ENCODE measurements at places on chromosomes 1 and 21. TPM values are rescaled to one million over a fixed set of nuclear protein-coding genes. Genes with fewer than 3 reads are reported as not detected.

- DNase-seq, result no peak
These were observed 22.8 kb downstream of the C2CD2 start for GRCh38 chr21:41931041-41931451.

DNA sequence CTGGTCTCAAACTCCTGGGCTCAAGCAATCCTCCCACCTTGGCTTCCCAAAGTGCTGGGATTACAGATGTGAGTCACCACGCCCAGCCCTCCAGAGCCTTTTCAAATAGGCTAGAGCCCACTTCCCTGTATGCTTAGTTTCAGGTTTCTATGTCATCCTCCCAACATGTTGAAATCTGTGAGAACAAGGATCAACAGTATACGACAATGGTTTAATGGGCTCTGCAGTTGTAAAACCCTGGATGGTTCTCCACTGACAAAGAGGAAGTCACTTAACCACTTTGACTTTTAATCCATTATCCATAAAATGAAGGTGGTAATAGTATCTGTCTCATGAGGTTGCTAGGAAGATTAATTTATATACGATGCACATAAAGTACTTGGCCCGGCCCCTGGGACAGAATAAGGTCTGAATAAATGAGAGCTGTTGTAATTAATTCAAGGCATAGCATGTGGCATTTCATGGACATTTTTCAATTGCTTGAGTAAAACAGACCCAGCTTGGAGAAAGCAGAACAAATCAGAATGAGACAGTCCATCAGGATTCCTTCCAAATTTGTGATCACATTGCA is 113.9 kb upstream of the ZNF648 start:
- no peak for DNase-seq

GRCh38 chr1:43177691-43178090 is 5.6 kb downstream of the CFAP57 start:
- DNase-seq, result no peak

- DNase-seq, result no peak
These were observed 12.2 kb downstream of the MSTO1 start for GRCh38 chr1:155622191-155622590.

DNA sequence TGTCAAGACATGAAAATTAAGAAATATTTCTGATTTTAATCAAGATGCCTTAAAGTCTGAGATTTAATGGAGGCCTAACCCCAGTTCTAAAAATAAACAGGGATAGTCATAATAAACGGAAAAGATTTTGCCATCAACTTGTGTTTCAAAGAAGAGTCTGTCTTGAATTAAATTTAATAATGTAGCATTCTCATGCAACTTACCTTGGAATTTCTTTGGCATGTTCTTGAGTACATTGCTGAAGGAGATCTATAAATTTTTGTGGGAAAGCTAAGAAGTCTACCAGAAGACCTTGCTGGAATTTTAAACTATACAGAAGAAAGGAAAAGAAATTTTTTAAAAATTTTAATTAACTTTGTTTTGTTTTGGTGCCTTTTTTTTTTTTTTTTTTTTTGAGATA is 10.6 kb downstream of the SASS6 start:
- no peak for DNase-seq

GRCh38 chr21:44425307-44425894 is 29.9 kb upstream of the LRRC3 start:
- peak; percentile 33 for DNase-seq

GRCh38 chr1:243587823-243588560 is 262.1 kb downstream of the AKT3 start:
- DNase-seq, result no peak

DNA sequence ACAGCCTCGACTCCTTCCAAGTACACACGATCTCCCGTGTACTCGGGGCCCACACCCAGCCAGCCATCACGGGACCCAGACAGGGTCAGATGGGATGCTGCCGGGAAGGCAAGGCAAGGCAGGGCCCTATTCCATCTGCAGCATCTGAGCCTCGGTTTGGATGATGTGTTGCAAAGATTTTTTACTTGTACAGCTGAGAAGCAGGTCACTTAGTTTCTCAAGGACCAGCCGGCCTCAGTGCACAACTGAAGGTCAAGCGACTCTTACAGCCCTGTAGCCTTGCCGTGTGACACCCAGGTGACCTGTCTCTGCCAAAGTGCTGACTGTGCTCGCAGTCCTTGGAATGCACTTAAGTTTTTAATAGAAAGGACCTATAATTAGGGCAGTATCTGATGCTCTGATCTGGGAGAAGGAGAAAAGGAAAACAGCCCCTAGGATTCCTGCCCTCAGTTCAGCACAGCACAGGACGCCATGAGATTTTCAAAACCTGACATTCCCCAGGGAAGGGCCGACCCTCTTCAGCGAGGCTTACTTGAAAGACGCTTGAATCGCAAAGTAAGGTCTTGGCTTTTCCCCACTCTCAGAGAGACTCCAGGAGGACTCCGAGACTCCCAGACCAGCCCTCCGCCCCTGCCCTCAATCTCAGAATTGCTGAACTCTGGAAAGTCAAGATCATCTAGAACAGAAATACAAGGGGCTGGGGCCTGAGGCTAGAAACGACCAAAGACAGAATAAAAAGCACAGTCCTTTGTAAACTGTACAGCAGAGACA is 1.3 kb downstream of the GPR157 start:
- DNase-seq, result no peak

GRCh38 chr21:22791376-22791775 is 1793.2 kb downstream of the NCAM2 start:
- DNase-seq, result no peak

DNA sequence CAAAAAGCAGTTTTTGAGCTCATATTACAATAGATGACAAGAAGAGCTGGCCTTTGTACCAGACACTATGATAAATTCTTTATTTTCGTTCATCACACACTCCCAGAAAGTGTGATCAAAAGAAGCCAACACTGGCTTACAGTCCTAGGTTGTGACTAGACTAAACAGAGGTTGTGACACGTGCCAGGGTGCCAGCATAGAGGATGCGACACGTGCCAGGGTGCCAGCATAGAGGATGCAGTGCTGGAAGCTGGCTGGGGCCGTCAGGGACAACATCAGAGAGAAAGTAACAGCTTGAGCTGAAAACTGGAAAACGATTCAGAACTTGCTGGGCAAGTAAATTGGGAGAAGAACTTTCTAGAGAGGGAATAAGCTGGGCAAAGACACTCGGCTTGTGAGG is 2.2 kb downstream of the MTARC1 start:
- no peak for DNase-seq

- no peak for DNase-seq
These were observed 13.3 kb upstream of the CD101 start for GRCh38 chr1:116988248-116988647.

GRCh38 chr21:45246386-45247320 is 41.0 kb downstream of the POFUT2 start:
- no peak for DNase-seq

- DNase-seq, result no peak
These were observed 53.1 kb upstream of the PPP2R5A start for GRCh38 chr1:212232090-212232489.

GRCh38 chr1:231240531-231240882 is 505 bp upstream of the GNPAT start:
- DNase-seq, result no peak

DNA sequence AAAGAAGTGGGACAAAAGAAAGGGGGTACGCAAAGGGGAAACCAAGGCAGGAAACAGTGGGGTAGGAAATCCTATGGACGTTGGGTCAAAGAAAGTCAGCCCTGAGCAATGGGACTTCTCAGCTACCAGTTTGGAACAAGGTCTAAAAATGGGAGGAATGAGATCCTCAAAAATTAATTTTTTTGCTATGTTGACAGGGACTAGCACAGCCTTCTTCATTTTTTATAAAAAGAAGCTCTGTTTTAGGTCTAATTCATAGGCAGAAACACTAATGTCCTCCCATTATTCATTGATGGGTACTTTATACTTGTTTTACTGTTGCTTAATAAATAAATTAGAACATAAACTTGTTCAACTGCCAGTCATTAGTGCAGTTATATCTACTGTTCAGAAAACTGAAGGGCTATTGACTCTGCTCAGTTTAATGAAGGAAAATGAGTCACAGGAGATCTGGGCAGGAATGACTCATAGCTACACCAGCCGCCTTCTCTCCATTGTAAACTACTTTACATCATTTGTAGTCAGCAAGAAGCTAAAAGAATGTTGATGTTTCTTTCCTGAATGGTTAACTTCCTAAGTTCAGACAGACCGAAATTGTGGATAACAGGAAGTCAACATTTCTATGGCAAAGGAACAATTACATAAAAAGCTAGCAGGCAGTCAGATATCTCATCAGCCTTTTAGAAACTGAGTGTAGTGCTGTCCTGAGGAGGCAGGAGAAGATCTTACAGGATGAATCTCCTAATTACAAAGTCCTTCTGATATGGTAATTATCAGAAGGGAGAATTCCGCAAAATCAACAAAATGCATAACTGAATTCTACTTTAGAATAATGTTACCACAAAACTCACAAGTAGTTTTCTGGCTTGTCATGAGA is 356.4 kb upstream of the PKN2 start:
- no peak for DNase-seq

DNA sequence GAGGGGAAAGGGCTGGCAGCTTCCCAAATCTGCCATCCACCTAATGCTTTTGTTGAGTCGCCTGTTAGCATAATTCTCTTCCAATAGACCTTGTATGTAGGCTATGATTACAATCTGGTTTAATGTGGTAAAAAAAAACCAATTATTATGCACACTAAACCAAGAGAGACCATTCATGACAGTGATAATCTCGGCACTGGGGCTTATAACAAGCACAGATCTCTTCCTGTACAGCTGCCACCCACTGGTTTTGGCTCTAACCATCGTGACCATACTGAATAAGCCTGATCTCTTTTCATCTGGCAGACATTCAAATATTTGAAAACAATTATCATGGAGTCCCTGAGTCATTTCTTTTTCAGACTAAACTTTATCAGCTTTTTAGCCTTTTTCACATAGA is 12.0 kb upstream of the SYT14 start:
- DNase-seq, result no peak

GRCh38 chr1:110490791-110491451 is 28.1 kb downstream of the KCNA10 start:
- peak; percentile 69 for DNase-seq

GRCh38 chr1:58442114-58442513 is 104.4 kb downstream of the OMA1 start:
- DNase-seq, result no peak

DNA sequence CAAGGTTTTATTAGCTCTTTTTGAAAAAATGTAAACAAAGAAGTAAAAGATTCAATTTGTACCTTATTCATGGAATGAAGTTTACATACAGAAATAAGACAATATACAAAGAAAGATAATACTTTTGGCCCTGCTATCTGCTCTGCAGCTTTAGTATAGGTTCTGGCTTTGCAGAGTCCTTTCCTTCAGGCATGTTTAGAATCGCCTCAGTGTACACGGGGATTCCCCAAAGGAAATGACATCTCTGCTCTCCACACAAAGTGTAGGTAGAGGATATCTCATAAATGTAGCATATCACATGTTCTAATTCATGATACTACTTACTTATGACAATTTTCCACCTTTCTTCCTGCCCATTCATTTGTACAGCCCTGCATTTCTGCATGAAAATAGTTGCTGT is 222.6 kb upstream of the DPYD start:
- no peak for DNase-seq

DNA sequence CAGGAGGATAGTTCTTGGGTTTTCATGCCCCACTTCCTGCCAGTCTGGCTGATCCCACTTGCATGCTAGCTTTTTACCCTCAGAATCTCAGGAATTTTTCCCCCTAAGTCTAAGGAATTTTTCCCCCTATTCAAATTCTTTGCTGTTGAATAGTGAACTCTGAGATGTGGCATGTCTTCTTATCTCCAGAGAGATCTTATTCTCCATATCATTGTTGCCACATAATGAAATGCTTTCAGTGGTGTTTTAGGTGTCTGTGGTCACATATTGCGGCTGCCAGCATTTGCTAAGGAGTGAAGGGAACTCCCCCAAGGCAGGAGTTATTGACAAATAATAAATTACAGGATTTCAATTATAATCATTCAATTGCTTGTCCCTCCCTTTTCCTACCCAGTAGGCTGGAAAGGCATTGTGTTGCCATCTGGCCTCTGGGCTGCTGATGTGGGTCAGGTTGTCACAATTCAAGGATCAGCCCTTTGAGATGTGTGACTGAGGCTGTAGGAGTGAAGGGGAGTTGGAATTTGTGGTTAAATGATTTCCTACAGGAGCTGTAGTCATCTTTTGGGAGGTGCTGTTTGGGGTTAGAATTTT is 3.9 kb upstream of the FLG start:
- DNase-seq, result no peak

GRCh38 chr1:22796642-22797041 is 86.0 kb downstream of the EPHB2 start:
- DNase-seq, result no peak

GRCh38 chr21:44498280-44499210 is 41.5 kb downstream of the KRTAP10-1 start:
- no peak for DNase-seq

GRCh38 chr1:14233510-14233909 is 365.0 kb upstream of the KAZN start:
- DNase-seq, result no peak

- no peak for DNase-seq
These were observed 5.7 kb upstream of the FASLG start for GRCh38 chr1:172653015-172653709.

Gene OR6P1
- not detected for total RNA-seq

Gene ZNF691
- 10.8 TPM for total RNA-seq

Gene PDZK1IP1
- not detected for total RNA-seq

Gene VHLL
- 1.1 TPM for total RNA-seq

Gene TFF2
- not detected for total RNA-seq

Gene ATP1A2
- 597 TPM for total RNA-seq

Gene OR2T35
- total RNA-seq, result not detected

Gene ADORA1
- total RNA-seq, result 93.7 TPM

Gene KHDC4
- 54.6 TPM for total RNA-seq

Gene TLCD4
- 36.9 TPM for total RNA-seq

Gene CNR2
- total RNA-seq, result not detected

Gene PTGS2
- 4.6 TPM for total RNA-seq
